ENCODE measurements at places on chromosomes 2 and 18.
A peak's percentile ranks its signal among the peaks of the same experiment; 100 is the strongest.

DNA sequence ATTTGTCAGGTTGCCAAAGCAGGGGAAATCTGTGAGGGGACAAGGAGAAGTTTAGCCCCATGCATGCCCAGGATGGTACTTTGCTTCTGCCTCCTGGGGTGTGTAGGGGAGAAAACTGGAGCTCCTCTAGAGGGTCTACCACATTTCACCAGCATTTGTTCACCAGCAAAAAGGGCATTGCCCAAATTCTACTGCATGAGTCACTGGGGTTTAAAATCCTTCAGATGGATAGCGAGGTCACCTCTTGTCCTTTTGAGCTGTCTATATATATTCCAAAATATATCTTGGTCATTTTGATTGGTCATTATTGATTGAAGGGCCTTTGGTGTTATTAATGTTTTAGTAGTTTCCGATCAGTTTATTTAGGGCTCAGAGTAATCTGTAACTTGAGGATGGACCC, 18.7 kb downstream of the FHOD3 start:
- DNase-seq, result no peak
- peaks cover 5% of the 10 kb centered on the region for H3K36me3 ChIP-seq
- H3K4me3 ChIP-seq, result no peak overlapping the region
- H3K27me3 ChIP-seq, result peaks cover 30% of the 10 kb centered on the region
- H3K27ac ChIP-seq, result no peak overlapping the region

GRCh38 chr2:16960579-16960978, 294.9 kb upstream of the CYRIA start:
- no peaks in the 10 kb centered on the region for H3K27me3 ChIP-seq
- DNase-seq, result peak; percentile 21
- no peak overlapping the region for H3K4me3 ChIP-seq
- no peaks in the 10 kb centered on the region for H3K36me3 ChIP-seq

- no peak for DNase-seq
- H3K4me1 ChIP-seq, result peaks cover 15% of the 10 kb centered on the region
- H3K36me3 ChIP-seq, result no peaks in the 10 kb centered on the region
- H3K27me3 ChIP-seq, result peaks cover 35% of the 10 kb centered on the region
- no peak overlapping the region for H3K27ac ChIP-seq
- H3K4me3 ChIP-seq, result no peak overlapping the region
Observed at GRCh38 chr2:45171136-45171501, 161.9 kb upstream of the SIX2 start.

GRCh38 chr2:178008636-178009289, 63.8 kb downstream of the PDE11A start:
- no peak overlapping the region for H3K27ac ChIP-seq
- H3K36me3 ChIP-seq, result no peaks in the 10 kb centered on the region
- no peak for DNase-seq
- H3K4me3 ChIP-seq, result no peak overlapping the region

GRCh38 chr18:48022021-48022420, 91.6 kb upstream of the SMAD2 start:
- peaks cover 47% of the 10 kb centered on the region for H3K27me3 ChIP-seq
- no peaks in the 10 kb centered on the region for H3K36me3 ChIP-seq
- DNase-seq, result no peak
- H3K4me1 ChIP-seq, result peaks cover 4% of the 10 kb centered on the region

GRCh38 chr2:190875891-190876290, 4.7 kb upstream of the GLS start:
- H3K4me3 ChIP-seq, result no peak overlapping the region
- no peak overlapping the region for H3K27ac ChIP-seq
- H3K36me3 ChIP-seq, result peaks cover 11% of the 10 kb centered on the region
- no peak for DNase-seq

DNA sequence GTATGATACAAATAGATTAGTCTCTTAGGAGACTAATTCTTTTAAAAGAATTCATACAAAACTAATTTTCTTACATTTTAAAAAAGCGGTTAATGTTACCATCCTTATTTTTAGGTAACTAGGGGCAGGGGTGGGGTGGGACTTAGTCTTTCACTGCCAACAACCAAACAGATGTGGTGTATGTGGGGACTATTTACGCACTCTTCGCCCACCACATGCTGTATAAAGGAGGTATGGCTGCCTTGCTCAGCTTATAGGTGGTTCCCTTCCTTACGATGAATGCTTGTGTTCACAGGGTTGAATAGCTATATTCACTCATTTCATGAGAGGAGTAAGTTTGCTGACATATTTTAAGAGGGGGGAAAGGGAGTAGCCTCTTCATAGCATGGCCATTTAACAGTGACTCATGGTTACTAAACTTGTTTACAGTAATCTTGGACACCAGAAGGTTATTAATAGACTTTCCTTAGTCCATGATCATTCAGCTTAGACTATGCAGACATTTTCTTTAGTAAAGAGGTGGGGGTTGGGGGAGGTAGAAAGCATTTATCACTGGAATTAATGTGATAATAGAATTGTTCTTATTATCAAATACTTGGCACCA, 61.8 kb downstream of the CAB39 start:
- H3K27ac ChIP-seq, result no peak overlapping the region
- H3K4me1 ChIP-seq, result peaks cover 40% of the 10 kb centered on the region
- peaks cover 26% of the 10 kb centered on the region for H3K36me3 ChIP-seq
- no peaks in the 10 kb centered on the region for H3K27me3 ChIP-seq
- no peak overlapping the region for H3K4me3 ChIP-seq

- H3K4me1 ChIP-seq, result peaks cover 75% of the 10 kb centered on the region
- peak overlapping the region; percentile 93 for H3K27ac ChIP-seq
- no peaks in the 10 kb centered on the region for H3K27me3 ChIP-seq
- peaks cover 4% of the 10 kb centered on the region for H3K36me3 ChIP-seq
- DNase-seq, result no peak
Observed at GRCh38 chr2:136052369-136053362, 65.3 kb downstream of the CXCR4 start.

GRCh38 chr2:223918671-223919134, 26.4 kb downstream of the WDFY1 start:
- H3K27ac ChIP-seq, result peak overlapping the region; percentile 28
- peaks cover 32% of the 10 kb centered on the region for H3K36me3 ChIP-seq
- no peak overlapping the region for H3K4me3 ChIP-seq
- DNase-seq, result no peak
- H3K27me3 ChIP-seq, result no peaks in the 10 kb centered on the region

DNA sequence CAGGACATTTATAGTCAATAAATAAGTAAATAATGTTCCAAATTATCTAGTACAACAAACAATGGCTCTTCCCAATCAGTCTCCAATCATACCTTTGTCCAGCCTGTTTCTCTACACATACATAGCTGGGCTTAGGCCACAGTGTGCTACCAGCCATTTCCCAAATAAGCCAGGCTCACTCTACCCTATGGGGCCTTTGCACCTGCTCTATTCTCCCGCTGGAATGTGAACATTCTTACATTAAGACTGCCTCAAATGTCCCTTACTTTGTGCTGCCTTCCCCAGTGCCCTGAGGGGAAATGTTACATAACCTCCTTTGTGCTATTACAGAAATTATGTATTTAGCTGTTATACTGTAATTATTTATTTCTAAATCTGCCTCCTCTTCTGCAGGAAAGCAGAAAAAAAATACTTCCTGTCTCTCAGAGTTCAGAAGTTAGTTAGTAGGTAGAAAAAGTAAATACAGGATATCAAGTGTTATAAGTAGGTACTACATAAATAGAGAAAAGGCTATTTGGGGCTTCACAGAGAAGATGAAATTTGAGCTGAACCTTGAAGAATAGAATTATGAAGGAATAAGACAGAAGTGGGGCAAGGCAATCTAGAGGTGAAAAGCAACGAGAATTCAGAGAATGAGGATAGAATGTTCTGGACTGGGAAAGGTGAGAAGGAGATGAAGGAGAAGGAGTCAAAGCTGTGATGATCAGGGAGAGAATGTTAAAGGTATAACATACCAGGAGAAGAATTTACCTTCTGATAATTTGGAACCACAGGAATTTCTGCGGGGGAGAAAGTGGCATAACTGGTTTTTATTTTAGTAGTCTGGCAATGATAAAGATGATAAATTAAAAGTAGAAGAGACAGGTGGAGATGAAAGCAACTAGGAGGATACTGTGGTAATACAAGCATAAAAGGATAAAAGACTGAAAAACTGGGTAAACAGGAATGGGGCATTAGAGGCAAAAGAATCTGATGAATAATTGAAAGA, 37.0 kb downstream of the ROCK1 start:
- H3K27ac ChIP-seq, result peak overlapping the region; percentile 4
- H3K4me3 ChIP-seq, result no peak overlapping the region
- no peak for DNase-seq
- H3K36me3 ChIP-seq, result peaks cover 3% of the 10 kb centered on the region
- peaks cover 84% of the 10 kb centered on the region for H3K4me1 ChIP-seq

DNA sequence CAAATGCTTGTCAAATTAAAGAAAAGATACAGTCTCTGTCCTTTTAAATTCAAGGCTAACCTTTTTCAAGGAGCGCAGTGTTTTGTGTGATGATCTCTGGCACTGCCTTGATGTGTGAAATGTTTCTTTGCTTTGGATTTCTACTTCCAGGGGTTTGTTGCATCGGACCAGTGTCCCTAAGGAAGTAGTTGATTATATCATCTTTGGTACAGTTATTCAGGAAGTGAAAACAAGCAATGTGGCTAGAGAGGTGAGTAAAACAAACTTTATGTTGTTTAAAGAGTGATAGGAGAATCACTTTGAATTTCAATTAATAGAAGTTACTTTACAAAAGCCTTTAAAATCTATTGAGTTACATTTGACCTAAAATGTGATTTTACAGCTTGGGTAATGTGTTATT, 28.8 kb downstream of the HADHB start:
- no peak for DNase-seq
- H3K27me3 ChIP-seq, result no peaks in the 10 kb centered on the region
- no peak overlapping the region for H3K4me3 ChIP-seq
- peaks cover 21% of the 10 kb centered on the region for H3K36me3 ChIP-seq
- H3K27ac ChIP-seq, result no peak overlapping the region

GRCh38 chr2:192194265-192194865, 368 bp downstream of the TMEFF2 start:
- DNase-seq, result no peak
- H3K4me1 ChIP-seq, result peaks cover 24% of the 10 kb centered on the region
- peaks cover 45% of the 10 kb centered on the region for H3K27me3 ChIP-seq

DNA sequence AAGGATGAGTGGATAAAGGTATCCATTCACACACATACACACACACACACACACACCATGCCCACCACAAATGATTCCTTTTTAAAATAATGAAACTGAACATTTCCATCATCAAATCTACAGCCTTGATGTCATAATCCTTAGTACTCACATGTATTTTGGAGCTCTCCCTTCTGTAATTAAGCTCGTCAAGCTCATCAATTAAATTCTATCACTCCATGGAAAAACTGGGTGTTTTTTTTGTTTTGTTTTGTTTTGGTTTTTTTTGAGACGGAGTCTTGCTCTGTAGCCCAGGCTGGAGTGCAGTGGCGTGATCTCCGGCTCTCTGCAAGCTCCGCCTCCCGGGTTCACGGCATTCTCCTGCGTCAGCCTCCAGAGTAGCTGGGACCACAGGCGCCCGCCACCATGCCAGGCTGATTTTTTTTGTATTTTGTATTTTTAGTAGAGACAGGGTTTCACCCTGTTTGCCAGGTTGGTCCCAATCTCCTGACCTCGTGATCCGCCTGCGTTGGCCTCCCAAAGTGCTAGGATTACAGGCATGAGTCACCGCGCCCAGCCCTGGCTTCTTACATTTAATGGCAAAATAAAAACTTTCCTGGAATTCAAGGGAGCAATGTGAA, 78.6 kb upstream of the RGPD4 start:
- H3K36me3 ChIP-seq, result no peaks in the 10 kb centered on the region
- H3K4me3 ChIP-seq, result no peak overlapping the region
- peak overlapping the region; percentile 63 for H3K27ac ChIP-seq
- DNase-seq, result no peak
- no peaks in the 10 kb centered on the region for H3K4me1 ChIP-seq

- peak overlapping the region; percentile 81 for H3K27ac ChIP-seq
- no peak for DNase-seq
- H3K36me3 ChIP-seq, result peaks cover 52% of the 10 kb centered on the region
- H3K4me3 ChIP-seq, result peak overlapping the region; percentile 92
- peaks cover 57% of the 10 kb centered on the region for H3K4me1 ChIP-seq
- no peaks in the 10 kb centered on the region for H3K27me3 ChIP-seq
Observed at GRCh38 chr2:30234180-30234971, 3.0 kb downstream of the LBH start.

DNA sequence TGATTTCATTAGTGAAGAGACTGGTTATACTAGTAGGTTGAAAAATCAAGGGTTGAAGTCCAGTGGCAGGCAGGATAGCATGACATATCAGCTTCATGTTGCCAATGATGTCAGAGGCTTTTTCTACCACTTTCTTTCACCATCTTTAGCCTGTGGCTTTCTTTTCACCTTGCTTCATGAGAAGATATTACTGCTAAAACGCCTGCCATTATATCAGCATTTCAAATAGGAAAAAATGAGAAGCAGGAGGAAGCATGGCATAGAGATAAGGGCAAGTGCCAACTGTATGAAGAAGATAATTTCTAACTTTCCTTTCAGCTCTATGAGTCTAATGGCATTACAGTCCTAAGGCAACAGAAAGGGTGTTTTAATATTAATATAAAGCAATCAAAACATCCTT, 270.2 kb upstream of the SYT4 start:
- H3K4me3 ChIP-seq, result no peak overlapping the region
- no peak overlapping the region for H3K27ac ChIP-seq
- H3K4me1 ChIP-seq, result no peaks in the 10 kb centered on the region
- DNase-seq, result no peak
- H3K27me3 ChIP-seq, result no peaks in the 10 kb centered on the region
- no peaks in the 10 kb centered on the region for H3K36me3 ChIP-seq

GRCh38 chr18:69400253-69400975, at the start of gene DOK6:
Gene DOK6 (plus strand): TSS chr18:69400888.
- no peaks in the 10 kb centered on the region for H3K36me3 ChIP-seq
- H3K4me1 ChIP-seq, result peaks cover 6% of the 10 kb centered on the region
- H3K4me3 ChIP-seq, result peak within 1 kb of the TSS; percentile 3
- no peak for DNase-seq

- H3K36me3 ChIP-seq, result peaks cover 8% of the 10 kb centered on the region
- H3K27ac ChIP-seq, result no peak overlapping the region
- H3K4me3 ChIP-seq, result no peak overlapping the region
- DNase-seq, result no peak
- H3K4me1 ChIP-seq, result peaks cover 16% of the 10 kb centered on the region
Observed at GRCh38 chr2:168369031-168369430, 87.0 kb upstream of the CERS6 start.

- peaks cover 4% of the 10 kb centered on the region for H3K36me3 ChIP-seq
- peaks cover 41% of the 10 kb centered on the region for H3K27me3 ChIP-seq
Observed at GRCh38 chr2:9979977-9980376, 28.5 kb downstream of the GRHL1 start.

DNA sequence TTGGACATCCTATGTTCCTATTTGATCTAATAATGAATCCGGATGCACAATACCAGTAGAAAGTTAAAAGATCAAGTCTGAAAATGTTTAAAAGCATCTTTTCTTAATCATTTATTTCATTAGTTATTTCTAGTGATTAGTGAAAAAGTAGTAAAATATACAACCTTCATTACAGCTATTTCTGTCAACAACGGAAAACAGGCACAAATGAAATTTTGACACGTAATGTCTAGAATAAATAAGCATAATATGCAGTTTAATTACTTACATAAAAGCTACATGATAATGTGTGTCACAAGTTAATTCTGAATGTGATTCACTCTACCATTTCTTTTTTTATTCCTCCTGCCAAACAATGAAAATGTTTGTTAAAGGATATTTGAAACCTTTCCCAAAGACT, 216.1 kb downstream of the MYCN start:
- no peaks in the 10 kb centered on the region for H3K4me1 ChIP-seq
- no peak for DNase-seq
- no peak overlapping the region for H3K4me3 ChIP-seq
- H3K27ac ChIP-seq, result no peak overlapping the region
- no peaks in the 10 kb centered on the region for H3K36me3 ChIP-seq

GRCh38 chr2:25230948-25231311, 62.5 kb upstream of the POMC start:
- H3K27ac ChIP-seq, result peak overlapping the region; percentile 31
- H3K4me1 ChIP-seq, result peaks cover 19% of the 10 kb centered on the region
